ENCODE measurements at places on chromosomes 1 and 21. TPM values are rescaled to one million over a fixed set of nuclear protein-coding genes. Genes with fewer than 3 reads are reported as not detected.

Gene SPATA21
- not detected for polyA plus RNA-seq

DNA sequence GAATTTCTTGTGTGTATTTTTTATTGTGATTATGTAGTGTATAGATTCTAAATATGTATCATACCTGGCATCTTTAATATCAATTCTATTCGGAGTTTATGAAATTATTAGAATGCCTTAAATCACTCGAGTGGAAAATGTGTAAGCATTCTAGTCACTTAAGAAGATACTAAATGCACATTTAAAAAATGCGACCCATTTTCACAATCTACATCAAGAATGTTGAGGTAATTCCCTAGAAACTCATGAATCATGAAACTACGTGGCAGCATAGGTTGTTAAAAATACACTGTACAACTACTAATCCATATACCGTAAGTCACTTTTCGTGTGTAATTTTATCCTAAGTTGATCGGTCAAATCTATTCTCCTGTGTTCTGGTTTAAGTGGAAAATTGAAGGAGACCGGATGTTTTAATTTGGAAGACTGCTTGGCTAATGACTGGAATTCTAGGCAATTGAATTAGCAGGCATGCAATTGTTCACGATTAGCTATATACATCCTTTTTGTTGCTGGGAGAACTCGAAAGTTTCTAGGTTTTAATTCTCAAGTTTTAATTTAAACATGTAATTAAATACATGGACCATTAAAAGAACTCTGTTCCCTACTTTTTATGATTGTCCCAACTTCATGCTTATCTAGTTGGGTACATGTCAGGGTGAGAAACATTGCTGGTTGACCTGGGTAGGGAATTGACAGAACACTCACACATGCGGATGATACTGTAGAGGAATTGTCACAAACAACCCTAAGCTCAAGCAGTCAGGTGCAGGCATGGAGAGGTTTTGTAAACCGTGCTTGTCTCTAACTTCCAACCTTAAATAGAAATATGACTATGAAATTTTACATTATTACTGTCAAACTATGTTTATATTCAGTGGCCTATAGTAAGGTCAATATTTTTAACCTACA lies 6.6 kb downstream of the ZBTB18 start:
- no peak for DNase-seq

- no peak for DNase-seq
Observed at GRCh38 chr1:167467126-167467710, 51.1 kb downstream of the CD247 start.

GRCh38 chr21:46256501-46256994 lies 28.0 kb upstream of the LSS start:
- DNase-seq, result no peak

- DNase-seq, result no peak
Observed at GRCh38 chr1:227779685-227780084, 35.8 kb upstream of the PRSS38 start.

Data from left renal cortex interstitium (tissue), 4 donors.